ENCODE measurements at places on chromosomes 6 and 20. TPM values are rescaled to one million over a fixed set of nuclear protein-coding genes. Genes with fewer than 3 reads are reported as not detected.

DNA sequence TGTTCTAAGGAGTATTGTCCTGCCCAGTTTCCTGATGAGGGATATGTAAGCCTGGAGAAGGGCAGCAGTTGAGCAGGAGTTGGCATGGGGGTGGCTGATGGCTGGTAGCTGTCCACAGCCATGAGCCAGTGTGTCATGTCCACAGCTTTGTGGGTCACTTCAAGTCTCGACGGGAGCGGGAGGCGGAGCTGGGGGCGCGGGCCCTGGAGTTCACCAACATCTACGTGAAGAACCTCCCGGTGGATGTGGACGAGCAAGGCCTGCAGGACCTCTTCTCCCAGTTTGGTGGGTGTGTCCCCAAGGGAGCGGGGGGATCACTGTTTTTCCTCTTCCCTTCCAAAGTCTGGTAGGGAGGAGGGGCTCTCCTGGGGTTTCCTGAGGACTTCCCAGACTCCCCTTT lies 8.9 kb downstream of the PABPC1L start:
- no peak for DNase-seq

Gene BMP7
- polyA plus RNA-seq = not detected

- no peak for DNase-seq
Observed at GRCh38 chr20:2753461-2754040, 46.9 kb downstream of the CPXM1 start.

- no peak for DNase-seq
Observed at GRCh38 chr6:70186461-70186860, 116.4 kb downstream of the COL9A1 start.

GRCh38 chr20:37305079-37305478 lies 15.6 kb downstream of the MANBAL start:
- no peak for DNase-seq

Gene TNXB
- 4.0 TPM for polyA plus RNA-seq

GRCh38 chr6:163571730-163572129 lies 157.2 kb downstream of the QKI start:
- DNase-seq = no peak

DNA sequence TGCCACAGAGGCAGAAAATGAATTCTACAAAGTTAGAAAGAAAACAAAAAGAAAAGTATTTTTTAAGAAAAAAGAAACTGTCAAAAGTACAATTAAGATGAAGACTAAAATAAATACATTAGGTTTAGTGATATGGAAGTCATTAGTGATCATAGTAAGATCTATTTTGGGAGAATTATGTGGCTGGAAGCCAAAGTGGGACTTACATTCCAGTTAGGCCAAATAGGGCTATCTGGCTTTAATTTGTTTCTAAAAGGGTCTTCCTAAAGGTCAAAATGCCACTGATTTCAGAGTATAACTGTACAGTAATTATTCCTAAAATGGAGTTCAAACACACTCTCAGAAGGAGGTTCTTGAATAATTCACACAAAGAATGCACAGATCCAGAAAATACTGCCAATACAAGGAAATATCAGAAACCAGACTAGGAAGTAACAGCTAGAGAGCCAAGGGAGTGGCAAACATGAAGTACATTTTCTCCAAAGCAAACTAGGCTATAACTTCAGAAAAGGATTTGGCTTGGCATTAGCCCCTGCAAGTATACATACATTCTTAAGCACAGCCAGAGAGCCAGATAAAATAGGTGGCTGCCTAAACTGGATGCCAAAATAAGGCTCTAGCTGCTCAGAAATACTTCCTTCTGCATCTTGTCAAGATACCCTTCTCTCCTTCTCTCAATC lies 45.3 kb downstream of the PDSS2 start:
- DNase-seq = no peak

GRCh38 chr6:106743612-106744011 lies 114.2 kb downstream of the QRSL1 start:
- no peak for DNase-seq

Data from B cell (primary cell).